ENCODE measurements at places on chromosomes 2 and 18. TPM values are rescaled to one million over a fixed set of nuclear protein-coding genes. Genes with fewer than 3 reads are reported as not detected.

DNA sequence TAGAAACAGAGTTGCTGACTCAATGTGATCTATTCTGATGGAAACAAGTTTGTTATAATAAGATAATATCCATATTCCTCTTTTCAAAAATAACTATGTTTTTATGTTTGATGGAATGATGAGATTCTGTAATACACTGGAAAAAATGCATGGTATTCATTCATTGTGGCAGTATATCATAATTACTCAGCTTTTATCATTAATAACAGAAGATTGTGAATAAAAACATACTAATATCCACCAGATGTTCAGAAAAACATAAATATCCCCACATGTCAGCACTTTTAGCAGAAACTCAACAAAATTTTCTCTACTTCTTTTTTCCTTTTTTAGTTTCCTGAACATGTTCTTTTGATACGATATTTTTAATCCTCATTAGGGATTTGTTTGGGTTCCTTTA lies 130.9 kb upstream of the CAVIN2 start:
- DNase-seq = no peak

SCG2 gene
- 2.4 TPM for total RNA-seq

AAMP gene
- 203 TPM for total RNA-seq

GRCh38 chr18:24015639-24016631 lies 1.4 kb downstream of the TTC39C start:
- DNase-seq = no peak

- DNase-seq = no peak
Observed at GRCh38 chr2:73856214-73856613, 27.5 kb downstream of the STAMBP start.

PUM2 gene
- total RNA-seq = 110 TPM

DNA sequence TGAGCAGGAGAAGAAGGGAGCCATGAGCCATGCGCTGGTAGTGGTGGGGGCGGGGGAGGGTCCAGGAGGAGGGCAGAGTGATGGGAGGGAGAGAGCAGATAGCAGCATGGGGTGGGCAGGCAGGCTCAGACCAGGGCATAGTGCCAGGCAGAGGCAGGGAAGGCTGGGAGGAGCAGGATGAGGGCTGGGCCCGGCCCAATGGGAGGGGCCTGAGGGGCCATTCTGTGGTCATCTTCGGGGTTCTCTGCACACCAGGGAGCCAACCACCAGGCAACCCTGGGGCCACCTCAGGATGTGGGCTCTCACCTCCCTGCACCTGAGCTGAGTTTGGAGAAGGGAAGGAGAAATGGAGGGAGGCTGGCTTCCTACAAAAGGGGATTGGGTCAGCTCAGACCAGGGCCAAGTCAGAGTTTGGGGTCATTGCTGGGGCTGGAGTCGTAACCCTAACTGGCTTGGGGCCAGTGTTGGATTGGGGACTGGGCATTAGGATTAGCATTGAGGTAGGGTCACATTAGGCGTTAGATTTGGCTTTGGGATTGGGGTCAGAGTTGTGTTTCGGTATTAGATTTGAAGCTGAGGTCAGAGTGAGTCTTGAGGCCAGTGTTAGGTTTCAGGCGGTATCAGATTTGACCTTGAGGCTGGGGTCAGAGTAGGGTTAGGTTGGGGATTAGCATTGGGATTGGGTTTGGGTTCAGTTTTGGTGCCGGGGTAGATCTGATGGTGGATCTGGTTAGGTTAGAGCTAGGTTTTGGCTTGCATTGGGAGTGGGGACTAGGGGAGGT lies 11.2 kb downstream of the VIL1 start:
- no peak for DNase-seq

DNA sequence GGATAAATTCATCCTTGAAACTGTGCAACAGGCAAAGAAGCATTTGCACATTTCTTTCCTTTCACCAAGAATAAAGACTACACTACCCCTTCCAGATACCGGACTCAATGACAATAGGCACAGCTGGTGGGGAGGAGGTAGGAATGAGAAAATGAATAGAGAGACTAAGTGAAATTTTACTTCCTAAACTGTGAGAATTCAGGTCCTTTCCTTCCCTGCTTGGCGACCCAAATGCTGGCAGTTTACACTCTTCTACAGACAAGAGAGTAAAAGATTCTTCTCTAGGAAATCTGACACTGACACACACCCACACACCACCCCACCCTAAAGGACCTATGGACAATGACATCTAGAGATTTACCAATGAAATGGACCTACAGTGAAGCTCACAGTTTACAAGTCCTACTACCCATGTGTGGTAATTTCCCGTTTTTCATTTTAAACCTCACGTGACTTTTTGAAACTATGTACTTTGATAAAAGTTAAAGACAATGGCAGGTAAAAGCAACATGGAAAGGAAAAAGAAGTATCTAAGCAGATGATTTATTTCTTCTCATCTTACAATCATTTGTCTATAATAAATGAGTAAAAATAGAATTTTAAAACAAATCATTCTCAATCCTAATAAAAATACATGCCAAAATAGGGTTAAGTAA lies 27.9 kb downstream of the REV1 start:
- no peak for DNase-seq

GRCh38 chr2:227614246-227614645 lies 394 bp downstream of the SCYGR3 start:
- no peak for DNase-seq

DNA sequence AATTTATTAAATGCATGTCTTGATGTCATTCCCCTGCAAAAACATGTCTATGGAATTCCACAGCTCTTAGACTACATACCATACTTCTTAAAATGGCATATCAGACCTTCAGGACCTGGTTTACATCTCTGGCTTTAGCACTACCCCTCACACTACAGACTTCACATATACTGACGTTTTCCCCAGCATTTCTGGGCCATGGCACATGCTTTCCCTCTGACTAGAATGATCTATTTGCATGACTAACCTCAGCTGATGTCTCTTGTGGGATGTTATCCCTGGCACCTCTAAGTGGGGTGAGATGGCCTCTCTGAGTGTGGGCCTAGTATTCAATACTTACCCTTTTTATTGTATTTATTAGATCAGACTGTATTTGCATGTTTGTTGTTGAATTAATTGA lies 381.6 kb downstream of the ERBB4 start:
- DNase-seq = no peak

DNA sequence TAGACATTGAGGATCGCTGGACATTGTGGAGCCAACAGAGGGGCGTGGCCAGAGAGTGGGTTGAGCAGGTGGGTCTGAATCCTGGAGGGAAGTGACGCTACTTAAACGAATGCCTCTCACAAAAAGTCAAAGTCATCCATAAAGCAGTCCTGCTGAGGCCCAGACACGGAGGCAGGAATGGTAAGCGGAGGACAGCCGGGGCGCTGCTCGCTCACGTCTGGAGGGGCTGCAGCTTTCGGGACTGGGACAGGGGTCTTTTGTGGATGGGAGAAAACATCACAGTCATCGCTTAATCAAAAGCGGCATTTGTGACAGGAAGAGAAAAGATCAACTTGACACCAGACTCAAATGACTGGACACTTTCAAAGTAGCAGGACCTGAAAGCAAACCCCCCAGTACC lies 88.4 kb downstream of the PTGR3 start:
- no peak for DNase-seq

UGT1A10 gene
- total RNA-seq = not detected

- DNase-seq = no peak
Observed at GRCh38 chr2:138170485-138170884, 206.2 kb downstream of the HNMT start.

- DNase-seq = peak; percentile 89
Observed at GRCh38 chr2:147910990-147911473, 66.2 kb downstream of the ACVR2A start.

GRCh38 chr2:182642328-182642727 lies 73.7 kb upstream of the DNAJC10 start:
- DNase-seq = peak; percentile 23

NYAP2 gene
- 0.10 TPM for total RNA-seq

GRCh38 chr2:28247290-28247689 lies 145.4 kb upstream of the FOSL2 start:
- no peak for DNase-seq

- peak; percentile 67 for DNase-seq
Observed at GRCh38 chr18:26804519-26804918, 61.0 kb downstream of the AQP4 start.

GRCh38 chr18:10284540-10285282 lies 169.7 kb upstream of the APCDD1 start:
- peak; percentile 51 for DNase-seq

SUPT7L gene
- 22.4 TPM for total RNA-seq

CCDC141 gene
- total RNA-seq = 39.1 TPM

DNA sequence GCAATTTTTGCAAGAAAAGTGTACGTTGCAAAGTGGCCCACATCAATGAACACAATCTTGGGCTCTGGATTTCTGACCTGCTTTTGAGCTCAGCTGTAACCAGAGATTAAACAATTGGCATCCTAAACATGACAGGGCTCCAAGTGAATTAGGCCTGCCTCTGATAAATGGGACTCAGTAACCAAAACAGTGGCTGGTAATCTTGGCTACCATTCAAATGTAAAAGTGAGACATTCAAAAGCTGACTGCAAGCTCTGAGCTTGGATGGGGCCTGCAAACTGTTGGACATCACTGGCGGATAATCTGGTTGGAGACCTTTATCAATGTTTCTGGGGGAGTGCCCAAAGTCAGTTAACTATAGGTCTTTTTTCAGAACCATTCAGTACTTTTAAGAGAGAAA lies 160.7 kb downstream of the RAB3GAP1 start:
- peak; percentile 19 for DNase-seq

DNA sequence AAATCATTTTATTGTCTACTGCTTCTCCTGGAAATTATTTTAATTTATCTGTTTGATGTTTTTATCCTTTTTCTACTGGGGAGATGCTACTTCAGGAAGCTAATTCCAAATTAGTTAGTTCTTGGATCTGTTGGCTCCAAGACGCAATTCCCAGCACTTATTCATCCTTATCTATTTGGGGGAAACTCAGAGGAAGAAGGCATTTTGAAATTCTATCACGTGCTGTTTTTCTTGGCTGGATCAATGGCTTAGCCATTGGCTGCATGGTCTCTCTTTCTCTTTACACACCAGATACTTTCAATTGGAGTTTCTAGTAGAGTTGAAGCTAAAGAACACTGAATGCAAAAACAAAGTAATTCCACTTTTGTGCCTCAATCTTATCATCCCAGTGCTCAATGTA lies 98.3 kb downstream of the RAPGEF4 start:
- DNase-seq = no peak

DNA sequence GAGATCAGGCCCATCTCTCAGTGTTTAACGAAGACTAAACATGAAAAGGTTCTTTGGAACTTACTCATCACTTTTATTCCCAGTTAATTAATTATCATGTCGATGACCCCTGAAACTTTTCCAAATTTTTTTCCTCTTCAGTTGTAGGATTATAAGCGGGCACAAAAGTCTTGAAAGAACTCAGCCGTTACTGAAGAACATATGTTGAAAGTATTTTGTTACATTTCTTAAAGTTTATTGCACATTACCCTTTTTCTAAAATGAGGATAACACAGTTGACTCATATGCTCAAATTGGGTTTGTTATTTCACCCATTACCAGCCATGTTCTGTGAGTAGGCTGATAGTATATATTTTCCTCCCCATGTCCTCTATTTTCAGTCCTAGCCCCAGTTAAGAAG lies 75.9 kb upstream of the COL3A1 start:
- no peak for DNase-seq
